ENCODE measurements at places on chromosomes 7 and 10.

DNA sequence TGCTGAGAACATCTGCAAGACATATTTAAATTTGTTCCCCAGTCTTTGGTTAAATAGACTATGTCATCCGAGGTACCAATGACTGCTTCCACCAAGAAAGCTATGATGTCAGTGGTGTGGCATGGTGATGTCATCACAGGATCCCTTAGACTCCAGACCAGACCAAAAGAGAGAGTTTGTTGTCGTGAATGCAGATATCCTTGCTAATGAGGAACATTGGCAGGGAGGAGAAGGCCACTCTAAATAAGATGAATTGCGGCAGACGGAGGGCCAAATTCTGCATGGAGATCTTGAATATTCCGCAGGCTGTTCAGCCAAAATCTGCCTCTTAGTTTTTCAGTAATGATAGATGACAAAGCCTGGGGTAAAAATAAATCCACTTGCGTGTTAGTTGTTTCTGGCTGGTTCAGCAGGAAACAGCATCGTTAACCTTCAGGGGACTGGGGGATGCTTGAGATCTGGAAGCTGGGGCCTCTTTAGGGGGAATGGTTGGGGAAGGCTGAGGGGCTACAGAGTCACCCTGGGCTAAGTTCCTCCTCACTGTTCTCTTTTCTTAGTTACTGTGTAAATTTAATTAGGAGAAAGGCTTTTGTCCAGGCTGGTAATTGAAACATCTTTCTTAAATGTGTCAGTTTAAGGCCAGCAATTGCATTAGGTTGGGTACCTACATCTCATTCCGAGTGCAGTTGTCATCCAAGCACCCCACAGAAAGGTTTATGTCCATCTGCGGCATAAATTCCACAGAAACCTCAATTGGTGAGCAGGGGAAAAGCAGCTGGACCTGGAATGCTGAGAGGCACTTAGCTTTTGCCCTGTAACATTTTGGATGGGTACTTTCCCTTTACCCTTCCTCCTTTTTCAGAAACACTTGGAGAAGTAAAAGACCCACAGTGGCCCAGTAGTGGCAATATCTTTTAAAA lies 11.6 kb upstream of the CAMK1D start:
- DNase-seq: no peak

DNA sequence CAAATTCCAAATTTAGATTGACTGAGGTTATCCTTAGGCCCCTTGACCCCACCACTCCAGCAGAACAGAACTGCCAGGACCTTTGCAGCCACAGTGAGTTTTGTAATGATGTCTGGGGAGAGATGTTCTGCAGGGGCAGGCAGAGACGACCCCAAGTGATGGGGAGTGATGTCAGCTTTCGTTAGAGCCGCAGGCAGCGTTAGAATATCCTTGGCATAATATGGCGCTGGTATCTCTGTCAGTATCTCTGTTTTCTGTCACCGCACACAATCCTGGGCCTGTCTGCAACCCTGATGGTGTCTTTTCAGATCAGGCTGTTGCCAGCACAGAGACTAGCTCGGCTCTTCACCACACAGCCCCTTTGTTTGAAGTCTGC lies 1083.6 kb downstream of the KCNMA1 start:
- DNase-seq: no peak

DNA sequence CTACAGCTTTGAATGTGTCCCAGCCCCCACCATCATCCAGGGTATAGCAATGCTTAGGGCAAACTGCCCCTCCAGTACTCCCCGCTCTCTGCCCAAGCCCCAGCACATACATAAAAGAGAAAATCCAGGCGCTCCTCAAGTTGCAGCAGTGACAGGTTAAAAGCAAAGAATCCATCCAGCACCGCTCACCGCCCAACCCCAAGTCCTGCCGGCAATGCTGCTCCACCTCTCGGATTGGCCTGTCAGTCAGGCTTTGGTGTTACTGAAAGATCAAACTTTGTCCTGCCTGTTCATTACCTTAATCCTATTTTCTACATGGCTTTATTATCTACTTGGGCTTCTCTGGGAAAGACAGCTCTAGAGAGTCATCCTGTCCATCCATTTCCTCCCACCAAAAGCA lies 31.9 kb downstream of the DPCD start:
- no peak for DNase-seq

- no peak for DNase-seq
Measured at GRCh38 chr10:70652761-70653657, 19.3 kb upstream of the ADAMTS14 start.

- no peak for DNase-seq
Measured at GRCh38 chr10:9158675-9159074, 1104.2 kb downstream of the GATA3 start.

DNA sequence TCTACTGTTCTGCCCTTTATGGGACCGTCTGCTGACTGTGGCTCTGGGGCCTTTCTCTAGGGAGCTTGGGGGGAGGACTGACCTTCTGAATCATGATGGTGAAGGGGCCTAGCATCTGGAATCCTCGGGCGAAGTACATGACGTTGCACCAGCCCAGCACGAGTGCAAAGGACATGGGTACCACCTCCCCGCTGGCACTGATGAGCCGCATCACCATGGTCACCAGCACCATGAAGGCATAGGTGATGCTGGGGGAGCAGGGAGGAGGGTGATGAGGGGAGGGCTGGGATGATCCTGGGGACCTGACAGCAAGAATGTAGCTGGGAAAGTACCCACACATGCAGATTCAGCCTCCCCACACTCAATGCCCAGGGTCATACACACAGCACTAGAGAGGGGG lies 11.1 kb downstream of the TRPV6 start:
- DNase-seq: no peak

DNA sequence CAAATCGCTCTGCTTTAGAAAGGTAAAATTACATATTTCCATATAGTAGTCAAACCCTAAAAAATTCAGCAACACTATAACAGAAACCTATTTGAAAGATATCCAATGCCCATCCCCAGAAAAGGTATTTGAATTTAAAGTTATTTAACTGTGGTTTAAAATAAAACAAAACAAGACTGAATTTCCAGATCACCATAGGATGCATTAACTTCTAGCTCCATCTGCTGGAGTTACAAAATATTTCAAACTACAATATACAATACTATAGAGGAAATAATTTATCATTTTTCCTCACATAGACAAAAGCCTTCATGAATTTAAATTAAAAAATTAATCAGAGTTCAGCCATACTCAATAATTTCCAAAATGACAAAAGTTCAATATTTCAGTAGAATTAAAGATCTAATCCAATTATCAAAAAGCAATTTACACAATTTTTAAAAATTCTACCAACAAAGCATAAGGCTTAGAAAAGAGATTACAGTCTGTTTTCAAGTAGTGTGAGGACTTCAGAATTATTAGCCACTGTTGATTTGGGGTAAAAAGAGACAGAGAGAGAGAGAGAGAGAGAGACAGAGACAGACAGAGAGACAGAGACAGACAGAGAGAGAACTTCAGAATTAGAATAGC lies 75.9 kb downstream of the LMBR1 start:
- DNase-seq: no peak

- DNase-seq: no peak
Measured at GRCh38 chr7:91556956-91557650, 292.9 kb downstream of the FZD1 start.

- no peak for DNase-seq
Measured at GRCh38 chr10:112851588-112852211, 98.3 kb upstream of the TCF7L2 start.

- no peak for DNase-seq
Measured at GRCh38 chr10:132151286-132151950, 35.3 kb upstream of the DPYSL4 start.
